ENCODE measurements at places on chromosomes 1 and 21. TPM values are rescaled to one million over a fixed set of nuclear protein-coding genes. Genes with fewer than 3 reads are reported as not detected.

The HES3 gene
- total RNA-seq, result not detected

The SLC44A5 gene
- 0.47 TPM for total RNA-seq

- DNase-seq, result no peak
These were observed 41.3 kb upstream of the TNFSF4 start for GRCh38 chr1:173248247-173248940.

- no peak for DNase-seq
These were observed 610.3 kb upstream of the TMPRSS15 start for GRCh38 chr21:19013916-19014315.

The TBX19 gene
- 3.1 TPM for total RNA-seq

DNA sequence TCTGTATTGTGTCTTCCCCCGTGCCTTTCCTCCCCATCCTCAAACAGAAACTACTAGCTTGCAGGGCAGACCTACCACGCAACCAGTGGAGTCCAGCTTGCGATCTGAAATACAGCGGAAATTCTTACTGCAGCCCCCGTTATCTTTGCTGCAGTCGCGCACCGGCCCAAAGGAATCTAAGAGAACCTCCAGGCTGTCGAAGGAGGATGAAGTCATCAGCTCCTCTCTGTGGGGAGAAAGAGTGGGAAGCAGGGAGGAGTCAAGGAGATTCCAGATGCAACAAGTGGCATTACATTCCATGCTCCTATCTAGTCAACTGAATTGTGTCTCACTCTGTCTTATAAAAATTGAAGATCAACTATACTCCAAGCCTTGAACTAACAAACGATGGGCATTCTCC, 206.9 kb downstream of the ASTN1 start:
- no peak for DNase-seq

The SH2D5 gene
- not detected for total RNA-seq

The DUSP12 gene
- total RNA-seq, result 16.4 TPM

DNA sequence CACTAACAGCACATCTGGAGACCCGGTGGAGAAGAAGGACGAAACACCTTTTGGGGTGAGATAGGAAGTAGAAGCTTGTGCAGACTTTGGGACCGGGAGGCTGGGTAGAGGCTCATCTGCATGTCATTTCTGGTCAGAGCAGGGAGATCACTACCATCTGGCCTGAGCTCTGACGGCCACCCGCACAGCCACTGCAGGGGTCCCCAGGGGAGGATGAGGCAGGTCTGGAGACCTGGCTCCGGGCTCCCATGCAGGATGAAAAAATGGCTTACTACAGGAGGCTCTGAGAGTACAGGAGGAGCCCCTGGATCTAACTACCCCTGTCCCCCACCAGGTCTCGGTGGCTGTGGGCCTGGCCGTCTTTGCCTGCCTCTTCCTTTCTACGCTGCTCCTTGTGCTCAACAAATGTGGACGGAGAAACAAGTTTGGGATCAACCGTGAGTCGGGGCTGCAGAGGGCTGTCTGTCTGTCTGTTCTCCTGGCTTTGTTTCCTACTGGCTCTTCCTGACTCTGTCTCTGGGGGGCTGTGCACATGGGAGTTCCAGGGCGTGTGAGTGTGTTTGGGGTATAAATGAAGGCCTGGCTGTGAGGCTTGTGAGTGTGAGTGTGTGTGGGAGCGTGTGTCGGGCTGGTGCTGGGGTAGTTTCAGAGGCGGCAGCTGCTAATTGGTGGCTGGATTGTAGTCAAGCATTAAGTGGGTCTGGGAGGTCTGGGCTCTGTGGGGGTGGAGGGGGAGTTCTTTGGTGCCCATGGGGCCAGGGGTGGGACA, 14.1 kb downstream of the NTRK1 start:
- no peak for DNase-seq

- peak; percentile 64 for DNase-seq
These were observed 511 bp upstream of the SNX27 start for GRCh38 chr1:151611288-151611790.

DNA sequence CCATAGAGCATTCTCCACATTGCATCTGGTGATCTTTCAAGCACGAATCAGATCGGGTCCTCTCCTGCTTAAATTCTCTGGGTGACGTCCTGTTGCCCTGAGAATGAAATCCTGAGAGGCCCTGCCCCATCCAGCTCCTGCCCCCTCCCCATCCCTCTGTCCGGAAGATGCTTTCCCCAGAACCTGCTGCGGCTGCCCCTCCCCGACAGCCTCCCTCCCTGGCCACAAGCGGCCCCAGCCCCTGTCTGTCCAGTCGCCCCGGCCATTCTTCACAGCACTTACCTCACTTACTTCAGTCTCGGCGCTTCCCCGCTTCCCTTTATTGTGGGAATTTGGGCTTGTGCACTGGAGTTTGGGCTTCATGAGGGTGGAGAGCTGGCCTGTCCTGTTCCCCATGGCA, 40.3 kb downstream of the TAS1R2 start:
- no peak for DNase-seq

The KIF14 gene
- total RNA-seq, result 0.44 TPM

- peak; percentile 85 for DNase-seq
These were observed 1.1 kb upstream of the PPM1J start for GRCh38 chr1:112716133-112716720.

- no peak for DNase-seq
These were observed 37.0 kb upstream of the RXRG start for GRCh38 chr1:165481820-165482532.

DNA sequence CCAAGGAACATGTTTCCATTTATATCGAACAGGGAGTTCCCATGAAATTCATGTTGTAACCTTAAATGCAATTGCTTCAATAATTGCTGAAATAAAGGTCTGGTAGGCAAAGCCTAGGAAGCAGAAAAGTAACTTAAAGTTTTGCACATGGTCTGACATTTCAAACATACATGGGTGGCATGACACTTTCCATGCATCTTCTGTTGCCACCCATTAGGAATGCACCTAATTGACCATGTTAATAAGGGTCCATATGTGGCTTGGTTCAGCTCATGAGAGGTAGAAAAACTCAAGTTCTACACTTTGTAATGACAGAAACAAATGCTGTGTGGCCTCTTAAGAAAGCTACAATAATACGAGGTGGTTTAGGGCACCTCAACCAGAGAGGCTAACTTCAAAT, 72.0 kb upstream of the GORAB start:
- no peak for DNase-seq

The FCRL2 gene
- 1.3 TPM for total RNA-seq

DNA sequence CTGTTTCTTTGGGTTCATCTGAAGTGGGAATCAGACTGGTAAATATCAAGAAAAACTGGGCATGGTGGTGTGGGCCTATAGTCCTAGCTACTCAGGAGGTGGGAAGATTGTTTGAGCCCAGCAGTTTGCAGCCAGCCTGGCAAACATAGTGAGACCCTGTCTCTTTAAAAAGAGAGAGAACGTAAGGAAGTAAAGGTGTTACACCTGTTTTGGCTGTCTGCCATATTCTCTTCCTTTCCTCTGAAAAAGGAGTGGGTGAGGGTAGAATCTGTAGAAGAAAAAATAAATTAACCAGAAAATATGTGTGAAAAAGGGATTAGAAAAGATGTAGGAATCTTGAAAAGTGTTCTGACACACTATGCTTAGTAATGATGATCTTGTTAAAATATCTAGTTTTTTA, 20.0 kb downstream of the AHCYL1 start:
- no peak for DNase-seq

The ALX3 gene
- not detected for total RNA-seq

- no peak for DNase-seq
These were observed 25.8 kb downstream of the ANP32E start for GRCh38 chr1:150210091-150210490.

The S100A4 gene
- total RNA-seq, result 600 TPM

DNA sequence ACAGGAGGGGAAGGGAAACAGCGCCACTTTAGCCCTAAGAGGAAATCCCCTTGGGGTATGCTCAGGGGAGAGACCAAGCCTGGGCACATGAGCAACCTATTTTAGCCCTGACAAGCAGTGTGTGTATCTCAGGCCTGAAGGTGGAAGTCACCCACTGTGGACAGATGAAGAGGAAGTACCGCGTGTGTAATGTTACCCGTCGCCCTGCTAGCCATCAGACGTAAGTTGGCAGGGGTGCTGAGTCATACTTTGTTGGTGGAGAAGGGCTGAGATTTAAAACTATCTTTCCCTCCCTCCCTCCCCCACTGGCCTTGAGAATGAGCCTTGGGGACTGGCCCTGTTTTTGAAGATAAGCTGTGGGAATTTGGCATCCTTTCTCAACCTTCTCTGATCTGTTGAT, 11.2 kb downstream of the AGO1 start:
- DNase-seq, result peak; percentile 55

All from lower lobe of right lung (tissue), 2 donors.